ENCODE measurements at places on chromosomes 7 and 10. TPM values are rescaled to one million over a fixed set of nuclear protein-coding genes. Genes with fewer than 3 reads are reported as not detected.

Gene UFSP1
- 4.0 TPM for total RNA-seq

Gene PNLIPRP3
- not detected for total RNA-seq

Gene DTX2
- 9.8 TPM for total RNA-seq

Gene PRPS1L1
- total RNA-seq: not detected

Gene MYPN
- total RNA-seq: 2.3 TPM

Gene KCNH2
- total RNA-seq: 0.79 TPM
